ENCODE measurements at places on chromosomes 3 and 15.

- DNase-seq = no peak
Measured at GRCh38 chr3:108296239-108296638, at the start of gene HHLA2. TSS of gene HHLA2 (plus strand) at chr3:108296548. CDS start at chr3:108351814, 55,266 bp downstream.

DNA sequence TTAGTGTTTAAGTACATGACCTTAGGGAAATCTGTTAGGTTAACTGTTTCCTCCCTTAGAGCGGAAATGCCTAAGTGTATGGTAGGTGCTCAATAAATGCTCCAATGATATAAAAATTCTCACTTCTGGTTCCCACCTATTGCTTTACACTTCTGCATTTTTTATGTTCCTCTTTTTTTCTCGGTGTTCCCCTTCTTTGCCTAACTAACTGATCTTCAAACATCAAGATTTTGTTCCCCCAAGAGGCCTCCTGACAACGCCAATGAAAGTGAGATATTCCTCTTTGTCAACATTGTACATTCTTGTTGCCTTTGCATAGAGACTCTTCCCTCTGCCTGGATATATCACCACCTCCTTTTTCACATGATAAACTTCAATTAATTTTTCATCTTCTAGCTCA is 17.4 kb downstream of the SLC35A5 start:
- no peak for DNase-seq

DNA sequence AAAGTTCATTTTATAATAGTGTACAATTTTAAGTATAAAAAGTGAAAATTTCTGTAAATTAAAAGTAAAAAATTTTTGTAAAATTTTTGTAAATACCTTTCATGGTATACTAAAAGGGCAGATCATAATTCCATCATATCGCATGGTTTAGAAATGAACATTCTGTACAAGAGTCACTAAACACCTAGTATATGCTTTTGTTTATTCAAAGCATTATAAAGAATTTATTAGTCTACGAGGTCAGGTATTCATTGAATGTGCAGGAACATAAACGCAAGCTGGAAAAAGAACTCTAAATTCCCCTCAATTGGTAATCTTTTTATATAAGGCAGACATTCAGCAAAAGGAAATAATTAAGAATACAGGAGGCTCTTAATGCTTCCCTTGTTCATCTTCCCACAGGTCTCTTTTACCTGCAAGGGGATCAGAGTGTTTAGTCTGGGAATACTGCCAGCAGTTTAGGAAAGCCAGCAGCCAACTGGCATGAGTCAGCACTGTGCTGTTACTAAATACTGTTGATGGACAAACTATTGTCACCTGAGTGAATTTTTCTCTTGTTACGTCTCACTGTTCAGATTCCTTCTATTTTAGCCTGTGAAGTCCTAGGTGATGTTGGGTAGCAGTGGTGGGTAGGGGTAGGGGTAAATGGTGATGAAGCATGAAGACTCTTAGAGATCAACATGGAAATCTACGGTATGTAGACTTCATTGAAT is 70.1 kb downstream of the UQCC5 start:
- no peak for DNase-seq

- no peak for DNase-seq
Measured at GRCh38 chr15:80447077-80447476, 42.9 kb downstream of the ARNT2 start.

GRCh38 chr3:184737063-184737462 is 25.2 kb upstream of the MAGEF1 start:
- no peak for DNase-seq

DNA sequence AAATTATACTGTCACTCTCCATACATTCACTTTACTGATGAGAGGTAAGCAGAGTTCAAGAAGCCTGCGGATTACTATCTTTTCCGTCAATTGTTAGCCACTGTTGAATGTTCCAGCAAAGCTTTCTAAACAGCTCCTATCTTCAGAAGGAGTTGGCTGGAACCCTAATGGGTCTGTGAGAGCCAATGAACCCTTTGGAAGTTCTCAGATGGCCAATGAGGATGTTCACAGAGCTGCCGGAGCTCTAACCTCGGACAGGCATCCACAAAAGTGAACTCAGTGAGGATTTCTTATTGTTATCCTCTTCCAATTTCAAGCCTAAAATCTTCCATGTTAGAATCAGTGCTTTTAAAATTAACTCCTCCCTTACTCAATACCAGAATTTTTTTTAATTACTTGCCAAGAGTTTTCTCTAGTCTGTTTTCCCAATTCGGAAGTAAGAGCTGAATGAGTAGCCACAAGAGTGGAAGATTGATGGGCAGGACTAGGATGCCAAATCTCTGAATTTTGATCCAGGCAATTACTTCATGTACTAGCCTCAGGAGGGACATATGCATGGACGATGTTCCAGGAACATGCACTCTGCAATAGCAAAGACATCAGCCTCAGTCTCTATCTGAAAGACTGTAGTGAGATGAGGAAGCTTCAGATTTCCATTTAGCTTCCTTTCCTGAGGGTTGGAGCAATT is 78.1 kb downstream of the AGBL1 start:
- DNase-seq = no peak

DNA sequence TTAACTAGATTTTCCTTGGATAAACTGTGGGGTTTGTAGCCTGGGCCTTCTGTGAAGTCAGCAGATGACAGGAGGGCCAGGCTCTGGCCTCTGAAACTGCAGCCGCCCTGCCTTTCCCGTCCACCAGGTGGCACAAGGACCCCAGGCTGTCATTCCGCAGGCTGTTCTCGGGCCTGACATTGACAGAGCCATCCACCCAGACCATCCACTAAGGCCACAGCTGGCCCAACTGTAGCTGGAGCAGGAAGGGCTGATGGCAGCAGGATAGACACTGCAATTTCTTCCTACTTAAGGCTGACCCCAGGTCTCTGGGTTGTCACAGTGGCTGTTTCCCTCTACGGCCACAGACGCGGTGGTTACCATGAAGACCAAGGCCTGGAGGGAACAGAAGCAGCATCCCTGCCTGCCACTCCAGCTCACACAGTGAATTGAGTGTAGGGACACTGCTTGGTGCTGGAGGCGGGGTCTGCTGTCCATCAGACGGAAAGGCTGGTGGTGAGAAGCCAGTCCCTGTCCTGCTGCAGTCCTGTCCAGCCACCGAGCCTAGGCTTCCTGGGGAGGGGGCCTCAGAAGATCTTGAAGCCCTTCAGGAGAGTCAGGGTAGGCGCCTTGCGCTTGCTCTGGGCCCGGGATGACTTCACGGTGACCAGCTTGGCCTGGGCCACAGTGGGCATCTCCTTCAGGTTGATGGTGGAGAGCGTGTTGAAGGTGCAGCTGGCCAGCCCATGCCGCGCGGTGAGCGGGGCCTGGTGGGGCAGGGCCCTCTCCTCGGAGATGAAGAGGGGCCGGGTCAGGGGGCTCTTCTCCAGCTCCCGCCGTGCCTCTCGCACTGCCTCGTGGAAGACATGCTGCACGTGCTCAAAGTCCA is 9.4 kb downstream of the SLC51B start:
- peak; percentile 50 for DNase-seq

GRCh38 chr3:141019244-141019643 is 31.9 kb upstream of the SPSB4 start:
- no peak for DNase-seq

GRCh38 chr3:169133178-169134161 is 530.0 kb downstream of the MECOM start:
- DNase-seq = no peak

- no peak for DNase-seq
Measured at GRCh38 chr3:14699643-14700042, 24.7 kb downstream of the C3orf20 start.

- DNase-seq = no peak
Measured at GRCh38 chr3:36366308-36366707, 14.0 kb upstream of the STAC start.

- DNase-seq = no peak
Measured at GRCh38 chr15:33009026-33009425, 185.5 kb downstream of the FMN1 start.

- DNase-seq = no peak
Measured at GRCh38 chr3:139378587-139379241, 10.7 kb downstream of the COPB2 start.

- no peak for DNase-seq
Measured at GRCh38 chr3:176286476-176287085, 910.7 kb downstream of the TBL1XR1 start.

DNA sequence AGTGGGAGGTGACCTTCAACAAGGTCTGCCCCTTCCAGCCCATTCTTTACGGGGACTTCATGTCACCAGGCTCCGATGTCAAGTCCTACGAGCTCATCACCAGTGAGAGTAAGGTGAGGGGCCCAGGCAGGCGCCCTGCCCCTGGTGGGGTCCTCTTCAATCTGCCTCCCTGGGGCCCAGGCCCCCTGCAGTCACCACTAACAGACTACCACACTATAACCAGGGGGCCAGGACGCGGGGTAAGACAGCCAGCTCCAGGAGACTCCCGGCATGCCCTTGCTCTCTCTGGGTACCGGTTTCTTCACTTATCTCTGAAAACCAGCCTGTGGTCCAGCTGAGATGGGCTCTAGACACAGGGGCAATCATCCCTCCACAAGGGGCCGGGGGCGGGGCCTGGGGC is 63.9 kb downstream of the DNAH1 start:
- no peak for DNase-seq

DNA sequence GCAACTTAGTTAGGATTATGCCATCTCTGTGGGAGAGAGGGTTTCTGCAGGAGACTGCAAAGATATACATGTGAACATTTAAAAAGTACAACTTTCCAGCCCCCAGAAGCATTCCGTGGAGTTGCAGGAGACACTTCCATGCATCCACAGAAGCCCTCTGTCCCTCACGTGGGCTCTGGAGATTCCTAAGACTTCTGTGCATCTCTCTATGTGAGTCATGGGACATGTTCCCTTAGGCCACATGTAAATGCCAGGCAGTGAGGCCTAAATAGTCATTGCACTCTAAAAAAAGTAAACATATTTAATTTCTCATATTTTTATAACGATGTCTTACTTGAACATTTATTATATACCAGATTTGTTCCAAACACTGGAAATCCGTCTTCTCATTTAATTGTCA is 126.5 kb upstream of the ROPN1 start:
- no peak for DNase-seq

DNA sequence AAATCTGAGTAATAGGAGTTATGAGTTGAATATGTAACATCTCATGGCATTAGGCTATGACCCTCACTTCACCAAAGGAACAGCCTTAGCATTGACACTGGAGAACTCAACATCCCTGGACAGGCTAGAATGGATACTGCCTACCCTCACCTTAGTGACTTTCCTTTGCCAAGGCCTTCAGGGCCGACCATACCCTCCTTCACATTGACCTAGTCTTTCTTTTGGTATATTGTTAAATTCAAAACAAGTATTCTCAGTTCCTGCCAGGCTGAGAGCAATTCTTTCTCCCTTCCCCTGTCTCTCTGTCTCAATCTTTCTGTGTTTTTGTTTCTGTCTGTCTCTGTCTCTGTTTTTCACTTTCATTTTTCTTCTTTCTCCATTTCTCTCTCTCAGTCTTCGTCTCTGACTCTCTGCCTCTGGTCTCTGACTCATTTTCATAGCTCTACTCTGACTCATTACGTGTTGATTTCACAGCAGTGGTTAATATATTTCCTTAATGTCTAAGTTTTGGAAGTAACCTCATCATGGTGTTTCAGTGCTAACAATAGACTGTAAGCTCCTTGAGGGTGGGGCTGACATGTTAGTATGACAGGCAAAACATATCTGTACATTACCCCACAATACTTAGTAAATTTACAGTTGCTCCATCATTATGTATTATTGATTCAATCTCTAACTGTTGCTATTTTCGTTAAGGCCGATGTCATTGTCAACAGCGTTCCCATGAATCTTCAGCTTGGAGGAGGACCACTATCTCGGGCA is 32.5 kb downstream of the PARP15 start:
- no peak for DNase-seq

GRCh38 chr3:96538186-96538585 is 276.2 kb upstream of the EPHA6 start:
- DNase-seq = no peak

- no peak for DNase-seq
Measured at GRCh38 chr3:55009372-55009771, 81.5 kb upstream of the LRTM1 start.

DNA sequence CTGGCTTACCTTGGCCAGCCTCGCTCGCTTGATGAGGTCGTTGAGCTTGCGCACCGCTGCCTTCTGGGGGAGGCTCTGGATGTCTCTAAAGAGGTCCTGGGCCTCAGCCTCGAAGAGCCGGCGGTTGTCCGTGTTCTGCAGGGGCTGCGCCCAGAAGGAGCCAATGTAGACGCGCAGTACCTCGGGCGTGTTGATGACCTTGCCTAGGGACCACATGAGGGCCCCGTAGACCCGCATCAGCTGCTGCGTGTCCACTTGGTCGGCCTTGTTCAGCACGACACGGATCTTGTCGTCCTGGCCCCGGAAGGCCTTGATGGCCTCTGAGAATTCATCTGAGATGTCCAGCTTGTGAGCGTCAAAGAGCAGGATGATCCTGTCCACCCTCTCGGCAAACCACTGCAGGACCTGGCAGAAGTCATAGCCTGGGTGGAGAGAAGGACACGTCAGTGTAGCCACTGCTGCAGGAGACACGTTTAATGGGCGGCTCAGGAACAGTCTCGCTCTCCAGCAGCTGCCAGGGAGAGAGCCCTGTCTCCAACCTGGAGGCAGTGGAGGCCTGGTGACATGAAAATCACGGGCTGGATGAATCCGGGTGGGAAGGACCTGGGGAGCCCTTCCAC is 25.5 kb upstream of the SPTBN5 start:
- DNase-seq = no peak

DNA sequence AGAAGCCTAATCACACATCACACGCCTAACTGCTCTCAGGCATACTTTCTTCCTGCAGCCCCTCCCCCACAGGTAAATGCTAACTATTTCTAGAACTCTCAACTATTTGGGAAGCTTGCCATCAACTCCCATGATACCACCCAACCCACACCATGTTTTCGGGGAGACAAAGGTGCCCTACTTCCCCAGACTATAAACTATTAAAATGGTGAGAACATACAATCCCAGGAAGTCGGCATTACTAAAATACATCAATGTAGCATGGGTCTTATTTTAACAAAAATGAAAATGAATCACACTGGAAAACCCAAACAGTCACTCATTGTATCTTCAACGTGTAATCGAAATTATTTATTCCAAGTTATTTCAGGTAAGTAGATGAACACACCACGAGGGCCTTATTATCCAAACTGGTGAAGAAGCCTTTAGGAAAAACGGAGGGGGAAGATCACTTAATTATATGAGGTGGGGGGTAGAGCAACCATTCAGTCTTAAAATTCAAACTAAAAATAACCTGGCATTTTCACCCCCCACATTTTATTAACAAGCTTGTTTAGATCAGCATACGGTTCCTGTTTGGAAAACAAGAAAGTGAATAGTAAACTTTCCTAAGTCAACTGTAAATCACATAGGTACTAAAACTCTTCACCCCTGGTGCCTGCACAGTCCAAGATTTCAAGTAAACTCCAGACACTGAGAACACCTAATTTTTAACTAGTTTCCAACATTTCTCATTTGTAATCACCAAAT is 1.9 kb downstream of the TBL1XR1 start:
- DNase-seq = no peak

DNA sequence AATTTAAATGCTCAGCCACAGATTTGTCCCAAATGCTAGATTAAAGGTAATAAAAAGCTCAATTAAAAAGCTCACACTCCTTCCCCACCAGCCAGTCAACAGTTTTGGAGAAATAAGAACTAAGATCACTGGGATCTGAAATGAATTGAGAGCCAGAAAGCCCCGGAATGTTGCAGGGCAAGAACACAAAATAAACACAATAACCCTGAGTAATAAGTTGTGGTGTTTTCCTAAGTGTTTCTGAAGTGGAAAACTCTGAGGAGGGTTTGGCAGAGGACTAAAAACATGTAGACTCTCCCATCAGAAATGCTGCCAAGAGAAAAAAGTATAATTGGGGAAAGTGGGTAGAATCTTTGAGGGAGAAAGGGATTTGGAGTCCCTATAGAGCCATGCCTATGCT is 127.8 kb downstream of the ABI3BP start:
- DNase-seq = no peak

GRCh38 chr15:62988701-62989100 is 53.8 kb upstream of the TPM1 start:
- no peak for DNase-seq

Measured in activated gamma-delta T cell treated with Interleukin-2 at 50 U/mL for 16 hours (primary cell).